DMS153 (cell line): ENCODE measurements at places on chromosomes 6 and 20.

GRCh38 chr20:18188434-18188833, 50.8 kb downstream of the KAT14 start:
- DNase-seq = no peak

DNA sequence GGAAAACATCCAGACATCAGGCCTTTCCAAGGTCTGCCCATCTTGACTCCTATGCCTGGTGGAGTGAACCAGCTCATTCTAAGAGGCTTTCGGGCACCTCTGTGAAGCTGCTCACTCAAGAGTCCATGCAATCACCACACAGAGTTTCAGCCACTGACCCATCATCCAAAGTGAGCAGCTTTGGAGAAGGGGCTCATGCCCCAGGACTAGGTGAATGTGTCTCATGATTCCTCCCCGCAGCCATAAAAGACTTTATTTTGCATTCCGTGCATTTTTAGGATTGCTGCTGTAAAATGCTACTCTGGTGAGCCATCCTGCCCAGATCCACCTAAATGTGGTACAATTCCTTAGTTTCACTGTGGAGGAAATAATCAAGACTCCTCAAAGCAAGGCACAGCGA, 44.5 kb upstream of the EZR start:
- no peak for DNase-seq

DNA sequence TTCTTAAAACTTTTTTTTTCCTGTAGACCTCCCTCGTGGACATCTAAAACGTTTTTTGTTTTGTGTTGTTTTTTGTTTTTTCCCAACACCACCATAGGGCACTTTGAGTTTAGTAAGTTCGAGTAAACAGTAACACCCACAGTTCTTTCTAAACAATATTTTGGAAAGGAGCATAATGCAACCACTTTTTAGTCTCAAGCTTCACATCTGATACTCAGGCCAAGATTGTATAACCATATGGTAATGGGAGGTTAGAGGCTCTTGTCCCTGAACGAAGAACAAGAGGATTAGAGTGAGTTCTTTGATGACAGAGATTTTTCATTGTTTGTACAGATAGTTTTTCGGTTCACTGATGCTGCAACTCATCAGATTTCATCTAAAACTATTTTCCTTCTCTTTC, 144.6 kb downstream of the MTHFD1L start:
- DNase-seq = no peak

- no peak for DNase-seq
Measured at GRCh38 chr6:73109659-73110058, 115.6 kb downstream of the KHDC1L start.

DNA sequence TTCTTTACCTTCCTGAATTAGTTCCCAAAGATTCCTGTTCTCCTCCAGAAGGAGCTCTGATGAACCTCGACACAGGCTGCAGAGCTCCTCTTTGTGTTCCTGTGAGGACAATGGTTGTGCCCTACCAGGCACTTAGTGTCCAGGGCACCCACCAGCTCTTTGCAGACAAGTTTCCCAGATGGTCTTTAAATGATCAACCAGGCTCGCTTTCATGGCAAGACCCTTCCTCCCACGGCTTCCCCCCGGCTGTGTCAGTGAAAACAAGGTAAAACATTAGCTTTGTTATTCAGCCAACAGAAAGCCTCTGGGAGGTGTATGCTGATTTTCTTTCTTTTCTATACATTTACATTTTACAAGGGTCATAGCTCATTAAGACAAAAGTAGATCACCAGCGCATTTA, 32.3 kb upstream of the CNKSR3 start:
- no peak for DNase-seq

- no peak for DNase-seq
Measured at GRCh38 chr20:59240006-59240405, 60.4 kb upstream of the EDN3 start.

DNA sequence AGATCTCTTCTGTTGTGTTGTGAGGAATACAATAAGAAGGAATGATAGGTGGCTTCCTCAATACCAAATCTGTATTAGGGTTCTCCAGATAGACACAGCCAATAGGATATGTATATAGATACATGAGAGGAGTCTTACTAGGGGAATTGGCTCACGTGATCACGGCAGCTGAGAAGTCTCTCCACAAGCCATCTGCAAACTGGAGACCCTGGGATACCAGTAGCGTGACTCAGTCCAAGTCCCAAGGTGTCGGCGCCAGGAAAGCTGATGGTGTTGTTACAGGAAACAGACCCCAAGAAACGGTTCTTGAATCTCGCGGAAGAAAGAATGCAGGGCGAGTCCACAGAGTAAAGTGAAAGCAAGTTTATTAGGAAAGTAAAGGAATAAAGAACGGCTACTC, 61.4 kb downstream of the SYTL3 start:
- DNase-seq = no peak

GRCh38 chr20:57499676-57500075, 25.3 kb downstream of the CTCFL start:
- DNase-seq = no peak

DNA sequence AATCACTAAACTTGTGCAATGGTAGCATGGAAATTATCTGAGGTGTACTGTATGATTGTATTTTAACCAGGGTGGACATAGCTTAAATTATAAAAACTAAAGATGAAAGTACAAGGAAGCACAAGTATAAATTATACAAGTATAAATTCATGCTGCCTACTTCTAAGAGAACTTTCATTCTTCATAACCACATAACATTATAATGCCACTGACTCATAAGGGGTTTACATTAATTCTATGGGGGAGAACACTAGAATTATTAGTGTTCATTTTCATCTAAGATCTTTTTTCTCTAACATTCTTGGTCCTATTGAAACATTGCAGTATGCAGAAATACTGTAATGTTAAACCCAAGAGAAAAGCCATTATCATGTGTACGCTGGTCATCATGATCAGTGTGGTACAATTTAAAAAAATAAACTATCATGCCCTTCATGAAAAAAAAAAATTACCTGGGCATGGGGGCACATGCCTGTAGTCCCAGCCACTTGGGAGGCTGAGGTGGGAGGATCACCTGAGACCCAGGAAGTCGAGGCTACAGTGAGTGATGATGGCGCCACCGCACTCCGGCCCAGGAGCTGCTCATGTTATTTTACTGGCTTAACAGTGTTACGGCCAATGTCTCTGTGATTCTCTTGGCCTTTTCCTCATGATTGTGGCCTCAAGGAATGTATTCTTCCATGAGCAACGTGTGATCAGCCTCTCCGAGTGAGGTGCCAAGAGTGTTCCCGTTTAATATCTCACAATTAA, 25.9 kb upstream of the AHCY start:
- DNase-seq = no peak

DNA sequence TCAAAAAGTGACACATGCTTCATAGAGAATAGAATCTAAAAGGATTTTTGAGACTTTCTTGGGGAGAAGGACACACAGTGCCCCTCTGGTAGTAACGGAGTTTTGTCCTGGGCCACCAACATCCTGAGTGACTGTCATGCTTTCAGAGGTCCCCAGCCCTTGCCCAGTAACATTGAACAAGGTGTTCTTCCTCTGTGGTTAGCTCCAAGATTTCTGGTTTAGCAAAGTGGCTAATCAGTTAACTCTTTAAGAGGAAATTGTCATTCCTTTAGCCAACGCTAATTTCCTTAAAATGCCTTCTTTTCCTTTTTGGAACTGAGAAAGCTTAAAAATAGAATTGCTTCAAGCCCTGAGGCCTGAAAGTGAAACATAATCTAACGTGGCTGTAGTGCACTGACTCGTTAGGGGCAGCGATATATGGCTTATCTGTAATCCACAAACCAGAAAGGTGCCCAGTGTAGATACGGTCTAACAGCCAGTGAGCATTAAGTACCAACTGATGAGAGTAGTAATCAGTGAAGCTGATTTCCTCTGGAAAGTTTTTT, 7.8 kb downstream of the E2F3 start:
- no peak for DNase-seq

DNA sequence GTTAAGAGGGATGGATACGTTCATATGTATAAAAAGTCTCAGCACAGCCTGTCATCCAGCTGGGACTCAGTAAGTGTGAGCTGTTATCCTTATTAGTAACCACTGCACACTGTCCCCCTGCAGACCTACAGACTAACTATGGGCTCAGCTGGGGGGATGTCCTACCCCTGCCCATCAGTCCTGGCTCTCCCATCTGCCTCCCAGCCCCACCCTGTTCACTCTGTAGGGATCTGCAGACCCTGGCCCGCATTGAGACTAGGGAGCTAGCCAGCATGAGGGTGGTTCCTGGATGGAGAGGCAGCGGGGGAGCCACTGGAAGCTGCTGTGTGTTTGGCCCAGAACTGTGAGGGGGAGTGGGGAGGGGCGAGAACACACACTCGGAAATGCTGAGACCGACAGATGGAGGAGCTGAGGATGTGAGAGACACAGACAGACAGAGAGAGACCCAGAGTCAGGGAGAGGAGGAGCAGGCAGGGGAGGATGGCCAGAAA, 17.1 kb downstream of the XKR7 start:
- no peak for DNase-seq

GRCh38 chr6:128365520-128366160, 154.8 kb downstream of the PTPRK start:
- DNase-seq = no peak

- DNase-seq = no peak
Measured at GRCh38 chr20:35034145-35034544, 58.5 kb downstream of the TRPC4AP start.
